ENCODE measurements at places on chromosomes 6 and 20.

- DNase-seq = no peak
Measured at GRCh38 chr20:8074931-8075330, 55.4 kb upstream of the TMX4 start.

- DNase-seq = no peak
Measured at GRCh38 chr6:14072084-14072483, 45.5 kb upstream of the CD83 start.

DNA sequence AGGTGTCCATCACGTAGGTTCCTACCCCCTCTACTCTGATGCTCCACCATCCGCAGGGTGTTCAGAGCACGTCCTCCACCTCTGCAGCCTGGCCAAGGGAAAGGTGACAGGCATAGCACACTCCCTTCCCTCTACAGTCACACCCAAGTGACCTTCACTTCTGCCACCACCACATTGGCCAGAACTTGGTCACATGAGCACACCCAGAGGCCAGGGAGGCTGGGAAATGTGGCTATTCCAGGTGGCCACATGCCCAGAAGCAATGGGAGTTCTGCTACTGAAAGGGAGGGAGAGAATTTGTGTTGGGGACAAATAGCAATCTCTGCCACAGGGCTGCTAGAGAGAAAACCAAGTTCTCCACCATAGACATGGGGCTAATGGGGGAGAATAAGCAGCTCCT, 180.3 kb downstream of the NFATC2 start:
- no peak for DNase-seq

DNA sequence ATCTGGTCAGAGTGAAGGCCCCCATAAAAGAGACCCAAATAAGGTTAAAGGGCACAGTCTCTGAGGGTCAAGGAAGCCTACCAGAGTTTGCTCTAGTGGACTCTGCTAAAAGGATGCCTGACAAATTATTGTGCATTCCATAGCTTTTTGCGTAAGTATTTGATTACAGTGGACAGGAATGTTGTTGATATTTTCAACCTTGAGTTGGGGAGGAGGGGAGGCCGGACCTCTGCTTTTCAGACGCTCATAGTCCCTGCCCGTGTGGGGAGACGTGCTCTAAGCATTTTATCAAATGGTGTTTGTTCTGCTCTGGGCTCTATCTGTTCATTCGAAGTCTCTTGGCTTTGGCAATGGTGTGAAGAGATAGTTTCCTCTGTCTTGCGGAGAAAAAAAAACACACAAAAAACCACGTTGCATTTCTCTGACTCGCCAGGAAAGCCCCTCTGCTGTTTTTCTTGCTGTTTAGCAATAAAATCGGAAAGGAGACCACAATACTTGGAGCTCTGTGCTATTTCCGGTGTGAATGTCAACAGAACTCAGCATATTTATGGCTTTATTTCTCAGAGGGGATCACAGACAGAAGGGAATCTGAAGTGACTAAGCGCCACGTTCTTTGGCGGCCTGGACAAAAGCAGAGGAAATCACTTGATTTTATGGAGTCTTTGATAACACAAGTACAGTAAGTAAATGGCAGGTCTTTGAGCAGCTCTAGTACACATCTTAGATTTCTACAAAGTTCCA, 159.8 kb downstream of the ZFP64 start:
- DNase-seq = no peak

Measured in NCI-H1105 treated with DMSO at 0.1 percent for 48 hours (cell line).